ENCODE measurements at places on chromosomes 1 and 21.

DNA sequence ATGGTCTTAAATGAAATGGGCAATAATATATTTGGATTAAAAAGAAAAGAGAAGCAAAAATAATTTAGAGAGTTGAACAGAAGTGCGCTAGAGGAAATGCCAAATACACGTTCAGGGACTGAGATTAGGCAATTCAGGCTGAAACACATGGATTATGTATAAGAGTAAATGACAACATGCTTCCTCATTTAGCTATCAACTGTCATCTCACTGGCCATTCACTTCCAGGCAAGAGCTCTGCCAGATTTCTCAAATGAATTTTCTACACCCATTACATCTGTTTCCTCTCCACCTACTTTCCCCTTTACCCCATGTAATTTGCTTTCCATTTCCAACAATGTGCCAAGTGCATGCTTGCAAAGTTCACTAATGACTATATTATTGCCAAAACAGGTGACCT, 582.4 kb downstream of the LTN1 start:
- no peak for DNase-seq

GRCh38 chr21:44085491-44086321, 21.5 kb upstream of the PWP2 start:
- no peak for DNase-seq

- DNase-seq: peak; percentile 11
Observed at GRCh38 chr1:107057197-107058133, 991 bp downstream of the PRMT6 start.

- no peak for DNase-seq
Observed at GRCh38 chr1:170742600-170742999, 78.7 kb downstream of the PRRX1 start.

DNA sequence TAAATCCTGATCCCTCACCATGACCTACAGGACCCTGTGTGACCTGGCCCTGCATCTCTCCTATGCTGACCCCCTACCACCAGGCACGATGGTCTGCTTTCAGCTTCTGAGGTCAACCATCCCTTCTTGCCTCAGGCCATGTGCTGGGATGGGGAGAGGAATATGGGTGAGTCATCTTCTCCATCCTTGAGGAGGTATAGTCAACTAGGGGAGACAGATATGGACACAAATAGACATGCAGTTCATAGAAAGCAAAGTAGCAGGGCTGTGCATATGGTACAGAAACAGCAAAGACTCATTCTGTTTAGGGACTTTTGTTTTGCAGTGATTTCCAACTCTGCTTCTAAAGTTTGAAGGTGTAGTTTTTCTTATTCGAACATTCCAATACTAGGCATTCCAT, 250.8 kb upstream of the FGGY start:
- no peak for DNase-seq

DNA sequence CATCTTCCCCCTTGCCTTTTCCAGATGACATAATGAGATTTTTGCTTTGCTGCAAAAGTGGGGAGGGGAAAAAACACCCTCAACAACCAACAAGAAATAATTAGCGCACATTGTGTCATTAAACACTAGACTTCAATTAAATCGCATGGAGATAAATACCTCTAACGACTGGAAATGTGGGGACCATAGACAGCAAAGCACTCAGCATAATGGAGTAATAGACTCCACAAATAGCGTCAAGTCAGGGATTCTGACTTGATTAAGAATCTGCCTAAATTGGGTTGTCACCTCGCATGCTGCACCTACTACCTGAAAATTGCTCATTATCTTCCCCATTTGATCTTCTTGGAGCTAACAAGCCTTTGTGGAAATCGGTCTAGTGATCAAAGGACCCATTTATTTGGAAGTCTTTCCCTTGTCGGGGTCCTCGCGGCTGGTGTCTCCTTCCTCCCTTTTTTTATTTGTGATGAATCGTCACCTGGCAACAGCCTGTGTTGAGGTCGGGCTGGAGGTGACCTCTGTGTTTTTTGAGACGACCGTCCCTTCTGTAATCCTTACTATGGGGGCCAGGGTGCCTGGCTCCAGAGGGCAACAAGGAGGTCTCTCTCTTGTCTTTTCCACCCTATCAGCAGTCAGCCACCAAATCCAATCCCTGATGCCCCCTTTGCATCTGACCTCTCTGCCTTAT, 75.3 kb upstream of the IGSF21 start:
- no peak for DNase-seq

- no peak for DNase-seq
Observed at GRCh38 chr1:185419718-185420117, 102.7 kb upstream of the IVNS1ABP start.

- DNase-seq: no peak
Observed at GRCh38 chr1:9746211-9746610, 77.6 kb downstream of the CLSTN1 start.

- no peak for DNase-seq
Observed at GRCh38 chr1:188249811-188250210, 1421.1 kb downstream of the PLA2G4A start.

GRCh38 chr1:25550683-25551310, 7.4 kb downstream of the LDLRAP1 start:
- DNase-seq: no peak

DNA sequence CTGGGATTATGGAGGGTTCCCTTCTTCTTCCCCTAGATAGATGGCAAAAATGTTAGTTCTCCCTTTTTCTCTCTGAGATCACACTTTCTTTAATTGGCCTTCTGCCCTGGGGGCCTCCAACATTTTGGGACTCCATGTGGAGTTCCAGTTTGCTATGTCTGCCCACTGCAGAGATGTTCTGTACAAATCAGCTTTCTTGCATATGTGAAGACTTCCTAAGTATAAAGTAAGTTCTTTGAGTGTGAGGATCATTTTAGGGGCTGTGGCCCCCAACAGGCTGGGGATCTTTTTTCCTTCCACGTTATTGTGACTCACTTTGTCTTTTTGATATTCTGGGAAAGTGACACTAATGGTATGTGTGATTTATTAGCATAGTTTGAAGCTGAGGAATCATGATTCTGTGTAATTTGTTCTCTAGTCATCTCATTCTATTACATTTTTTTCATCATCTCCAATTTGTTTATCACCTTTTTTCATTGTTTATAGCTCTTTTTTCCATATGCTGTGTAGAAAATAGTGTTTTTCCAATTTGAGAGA, 48.2 kb downstream of the HHAT start:
- DNase-seq: no peak

GRCh38 chr1:155277902-155278688, 832 bp downstream of the HCN3 start:
- no peak for DNase-seq

DNA sequence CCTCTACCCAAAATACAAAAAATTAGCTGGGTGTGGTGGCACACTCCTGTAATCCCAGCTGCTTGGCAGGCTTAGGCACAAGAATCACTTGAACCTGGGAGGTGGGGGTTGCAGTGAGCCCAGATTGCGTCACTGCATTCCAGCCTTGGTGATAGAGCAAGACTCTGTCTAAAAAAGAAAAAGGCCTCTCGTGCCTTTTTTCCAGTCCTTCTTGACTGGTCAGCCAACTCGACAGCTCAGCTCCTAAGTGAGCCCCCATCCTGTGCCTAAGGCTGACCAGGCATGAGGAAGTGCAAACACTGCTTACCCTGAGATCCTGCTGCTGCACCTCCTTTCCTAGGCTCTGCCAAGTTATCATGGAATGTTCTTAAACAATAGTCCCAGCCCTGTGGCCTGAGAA, 10.1 kb upstream of the PROK1 start:
- no peak for DNase-seq

Data from AG04450 (cell line).